ENCODE measurements at places on chromosomes 6 and 20. TPM values are rescaled to one million over a fixed set of nuclear protein-coding genes. Genes with fewer than 3 reads are reported as not detected.

Gene HMGCLL1
- total RNA-seq, result under 0.01 TPM

Gene TCF19
- 25.2 TPM for total RNA-seq

Gene MLIP
- total RNA-seq, result not detected

Gene CBLN4
- not detected for total RNA-seq

Gene MEP1A
- not detected for total RNA-seq

Gene BPIFA1
- total RNA-seq, result not detected

Gene YTHDF1
- total RNA-seq, result 18.0 TPM

Gene RHAG
- total RNA-seq, result not detected

Gene IMPG1
- not detected for total RNA-seq

Gene TP53TG5
- total RNA-seq, result not detected

Gene PPP1R14C
- under 0.01 TPM for total RNA-seq

Gene CLPSL2
- not detected for total RNA-seq

Gene UBE2C
- 31.2 TPM for total RNA-seq

Gene FAM83D
- total RNA-seq, result 28.7 TPM

Gene FOXC1
- total RNA-seq, result 2.6 TPM

Gene PDYN
- total RNA-seq, result not detected

Gene PRR18
- not detected for total RNA-seq

Gene BFSP1
- total RNA-seq, result 0.73 TPM

Gene C20orf204
- total RNA-seq, result 0.98 TPM

Gene ADAT2
- 7.3 TPM for total RNA-seq

Gene TRERF1
- total RNA-seq, result 6.6 TPM

Gene TSPO2
- total RNA-seq, result not detected

Gene LKAAEAR1
- not detected for total RNA-seq

Gene HTR1E
- total RNA-seq, result not detected

Gene LPA
- total RNA-seq, result not detected

Gene FHL5
- not detected for total RNA-seq

Gene SLC17A1
- not detected for total RNA-seq

Gene HLA-G
- total RNA-seq, result not detected

Gene TAGAP
- not detected for total RNA-seq

Gene GSTA2
- total RNA-seq, result not detected

Gene HEY2
- total RNA-seq, result not detected

Gene MUC21
- total RNA-seq, result not detected

Gene DDX39B
- 448 TPM for total RNA-seq

Gene PMEPA1
- under 0.01 TPM for total RNA-seq

Gene EPB41L2
- total RNA-seq, result 46.3 TPM

Gene KCNK16
- not detected for total RNA-seq

Gene HFE
- 8.8 TPM for total RNA-seq

Gene SCUBE3
- total RNA-seq, result 3.3 TPM

Gene STMND1
- not detected for total RNA-seq

Gene SALL4
- 1.5 TPM for total RNA-seq

Gene POU5F1
- total RNA-seq, result 0.59 TPM

Gene SLC24A3
- under 0.01 TPM for total RNA-seq

Gene ECHDC1
- total RNA-seq, result 54.0 TPM

Gene C2
- total RNA-seq, result 0.59 TPM

Gene RNF39
- total RNA-seq, result not detected

Gene WFDC12
- total RNA-seq, result not detected

Gene TTPAL
- 28.3 TPM for total RNA-seq

Gene FERMT1
- 17.3 TPM for total RNA-seq

Gene TREML1
- not detected for total RNA-seq

Gene ANKRD66
- not detected for total RNA-seq

Gene HLA-DPA1
- 7.0 TPM for total RNA-seq

Gene HSPA1L
- 0.39 TPM for total RNA-seq

Gene VWA7
- under 0.01 TPM for total RNA-seq

Gene CTAGE9
- not detected for total RNA-seq

Gene FGD2
- total RNA-seq, result not detected

Gene SLC17A2
- not detected for total RNA-seq

Gene TNFRSF21
- 30.1 TPM for total RNA-seq

Gene GINS1
- 17.0 TPM for total RNA-seq

Gene PRL
- not detected for total RNA-seq
